ENCODE measurements at places on chromosomes 7 and 10.

- DNase-seq: no peak
These were observed 4.4 kb upstream of the IRF5 start for GRCh38 chr7:128933180-128933891.

DNA sequence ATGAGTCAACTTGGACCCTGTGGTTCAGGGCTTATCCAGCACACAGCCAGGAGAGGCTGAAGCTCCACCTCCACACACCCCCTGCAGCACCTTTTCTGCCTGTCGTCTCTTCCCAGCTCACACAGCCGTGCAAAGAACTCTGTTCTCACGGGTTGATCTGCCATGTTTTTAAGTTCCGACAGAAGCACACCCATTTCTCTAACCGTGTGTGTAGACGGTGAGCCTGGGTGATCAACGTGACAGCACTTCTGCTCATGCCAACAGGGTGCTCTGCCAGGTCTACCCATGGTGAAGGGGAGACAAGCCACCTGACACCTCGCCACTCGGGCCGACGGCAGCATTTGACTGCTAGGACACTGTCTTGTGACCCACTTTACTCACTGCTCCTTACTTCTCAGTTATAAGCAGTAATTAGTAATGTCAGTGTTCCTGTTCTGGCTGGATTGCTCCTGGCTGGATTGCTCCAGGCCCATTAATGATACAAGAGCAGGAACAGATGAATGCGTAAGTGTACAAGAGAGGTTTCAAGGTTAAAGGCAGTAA lies 90.5 kb downstream of the RNF216 start:
- no peak for DNase-seq

DNA sequence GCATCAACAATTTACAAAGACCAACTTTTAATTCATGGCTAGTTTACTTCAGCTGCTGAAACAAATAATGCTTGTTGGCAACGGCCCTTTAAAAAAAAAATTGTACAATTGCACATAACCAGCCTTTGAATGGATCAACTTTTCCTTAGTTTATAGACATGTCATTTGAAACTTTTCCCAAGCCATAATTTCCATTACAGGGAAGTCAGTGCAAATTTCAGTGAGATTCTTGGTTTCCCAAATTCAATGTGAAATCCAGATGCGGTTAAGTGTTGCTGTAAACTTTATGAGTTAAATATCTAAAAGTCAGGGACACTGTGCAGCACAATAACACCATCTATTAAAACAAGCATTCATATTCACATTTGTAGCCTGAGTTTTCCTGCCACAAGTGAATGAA lies 182.2 kb downstream of the JAZF1 start:
- no peak for DNase-seq

- peak; percentile 83 for DNase-seq
These were observed 180.7 kb upstream of the PRSS1 start for GRCh38 chr7:142568435-142569097.

GRCh38 chr10:116472891-116473290 lies 45.2 kb downstream of the PNLIPRP3 start:
- no peak for DNase-seq

DNA sequence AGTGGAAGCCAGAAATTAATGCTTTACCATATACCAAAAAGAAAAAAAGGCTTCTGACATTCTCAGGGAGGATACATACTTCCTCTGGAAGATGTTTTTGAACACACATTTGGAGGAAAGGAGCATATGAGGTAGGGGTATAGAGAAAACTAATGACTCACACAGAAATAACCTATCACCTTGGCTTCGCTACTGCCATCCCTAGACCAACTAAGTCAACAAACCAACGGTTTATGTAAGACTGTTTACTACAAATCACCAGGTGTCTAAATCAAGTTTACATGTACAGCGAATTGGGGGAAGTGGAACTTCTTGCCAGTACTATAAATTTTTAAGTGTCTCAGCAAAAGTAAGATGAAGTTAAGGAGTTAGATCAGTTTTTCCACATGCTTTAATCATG lies 96.9 kb downstream of the NT5C2 start:
- no peak for DNase-seq
